ENCODE measurements at places on chromosomes 6 and 20.

DNA sequence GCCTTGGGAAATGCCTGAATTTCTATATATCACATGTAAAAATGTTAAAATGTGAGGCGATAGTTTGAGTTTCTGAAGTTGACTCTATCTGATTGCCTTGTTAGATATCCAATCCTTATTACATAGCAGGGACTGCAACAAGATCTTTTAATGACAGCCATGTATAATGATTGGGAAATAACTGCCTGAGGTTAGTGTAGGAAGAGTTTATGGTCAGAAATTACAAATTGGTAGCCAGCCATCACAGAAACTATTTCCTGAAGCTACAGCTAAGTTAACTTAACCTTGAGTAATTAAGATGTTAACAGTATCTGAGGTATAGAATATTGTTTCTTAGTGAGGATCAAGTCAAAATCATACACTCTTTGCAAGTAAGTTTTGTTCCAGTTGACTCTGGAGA, 41.0 kb downstream of the AKIRIN2 start:
- no peak for DNase-seq

DNA sequence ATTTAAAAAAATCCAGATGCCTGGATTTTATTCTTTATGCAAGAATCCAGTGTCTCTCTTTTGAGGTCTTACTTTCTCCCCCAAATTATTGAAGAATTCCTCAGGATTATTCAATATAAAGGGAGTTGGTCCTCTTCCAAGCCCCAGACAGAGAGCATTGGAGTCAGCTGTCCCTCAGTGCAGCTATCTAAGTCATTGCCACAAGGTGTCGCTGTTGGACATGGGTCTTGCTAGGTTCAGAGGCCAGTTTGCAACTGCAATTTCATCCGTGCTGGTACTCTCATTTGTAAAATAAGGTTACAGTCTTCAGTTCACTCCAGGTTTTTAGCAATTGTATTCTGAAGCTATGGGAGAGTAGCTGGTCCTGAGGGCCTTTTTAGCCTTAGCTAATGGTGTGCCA, 27.8 kb downstream of the CCN2 start:
- DNase-seq = no peak

GRCh38 chr6:28395918-28396317, 3.6 kb downstream of the ZSCAN12 start:
- DNase-seq = no peak

DNA sequence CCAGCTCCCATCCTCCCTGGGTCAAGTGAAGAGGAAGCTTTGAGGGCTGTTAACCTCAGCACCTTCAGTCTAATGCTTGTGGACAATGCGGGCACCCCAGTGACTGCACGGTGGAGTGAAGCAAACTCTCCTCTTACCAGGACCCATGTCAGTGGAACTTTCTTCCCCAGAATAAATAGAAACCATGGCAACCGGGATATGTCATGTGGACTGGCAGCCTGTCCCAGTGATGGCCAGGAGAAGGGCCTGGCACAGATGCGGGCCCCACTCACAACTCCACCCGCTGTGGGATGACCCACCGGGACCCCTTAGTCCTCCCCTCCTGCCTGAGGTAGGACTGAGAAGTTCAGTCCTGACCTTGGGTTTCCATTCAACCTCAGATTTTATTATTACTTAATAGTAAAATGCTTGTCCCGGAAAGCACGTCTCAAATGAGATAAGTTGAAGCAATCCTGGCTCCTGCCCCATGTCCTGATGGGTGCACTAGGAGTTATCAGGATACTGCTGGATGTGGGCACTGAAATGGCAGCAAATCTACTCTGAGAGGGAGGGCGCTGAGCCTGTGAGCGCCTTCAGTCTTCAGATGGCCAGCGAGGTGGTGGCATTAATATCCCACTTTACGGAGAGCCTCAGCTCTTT, 23.5 kb downstream of the TOX2 start:
- DNase-seq = no peak

DNA sequence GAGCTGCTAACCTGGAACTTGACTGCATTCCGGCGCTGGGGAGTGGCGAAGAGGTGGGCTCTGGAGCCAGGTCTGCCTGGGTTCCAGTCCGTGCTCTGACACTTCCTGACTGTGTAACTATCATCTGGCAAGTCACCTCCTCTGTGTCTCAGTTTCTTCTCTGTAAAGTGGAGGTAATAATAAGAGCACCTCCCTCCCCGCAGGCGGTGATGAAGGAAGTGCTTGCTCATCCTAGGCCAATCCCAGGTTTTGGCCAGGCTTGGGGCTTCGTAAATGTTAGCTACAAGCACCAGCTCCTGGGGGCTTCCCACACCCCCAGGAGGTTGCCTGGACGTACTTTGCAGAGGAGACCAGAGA, 32.8 kb downstream of the SNAI1 start:
- no peak for DNase-seq

DNA sequence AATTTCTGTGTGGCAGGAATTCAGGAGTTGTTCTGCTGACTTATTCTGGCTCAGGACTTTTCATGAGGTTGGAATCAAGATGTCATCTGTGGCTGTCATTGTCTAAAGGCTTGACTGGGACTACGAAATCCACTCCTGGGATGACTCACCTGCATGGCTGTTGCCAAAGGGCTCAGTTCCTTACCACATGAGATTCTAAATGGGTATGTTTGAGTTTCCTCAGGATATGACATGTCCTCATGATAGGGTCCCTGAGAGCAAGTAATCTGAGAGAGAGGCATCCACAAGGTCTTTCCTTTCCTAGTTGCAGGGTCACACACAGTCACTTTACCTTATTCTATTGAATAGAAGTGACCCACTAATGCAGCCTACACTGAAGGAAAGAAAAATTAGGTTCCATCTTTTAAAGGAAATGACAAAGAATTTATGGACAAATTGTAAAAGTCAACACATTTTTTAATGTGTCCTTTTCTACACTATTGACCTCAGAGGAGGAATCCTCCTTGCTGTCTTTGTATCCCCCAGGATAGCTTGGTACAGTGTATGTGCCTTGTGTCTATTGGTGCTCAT, 1025.0 kb upstream of the GJE1 start:
- no peak for DNase-seq

GRCh38 chr20:22949331-22950109, 85.6 kb upstream of the SSTR4 start:
- no peak for DNase-seq

- DNase-seq = no peak
These were observed 23.1 kb downstream of the FKBP5 start for GRCh38 chr6:35665573-35665972.

DNA sequence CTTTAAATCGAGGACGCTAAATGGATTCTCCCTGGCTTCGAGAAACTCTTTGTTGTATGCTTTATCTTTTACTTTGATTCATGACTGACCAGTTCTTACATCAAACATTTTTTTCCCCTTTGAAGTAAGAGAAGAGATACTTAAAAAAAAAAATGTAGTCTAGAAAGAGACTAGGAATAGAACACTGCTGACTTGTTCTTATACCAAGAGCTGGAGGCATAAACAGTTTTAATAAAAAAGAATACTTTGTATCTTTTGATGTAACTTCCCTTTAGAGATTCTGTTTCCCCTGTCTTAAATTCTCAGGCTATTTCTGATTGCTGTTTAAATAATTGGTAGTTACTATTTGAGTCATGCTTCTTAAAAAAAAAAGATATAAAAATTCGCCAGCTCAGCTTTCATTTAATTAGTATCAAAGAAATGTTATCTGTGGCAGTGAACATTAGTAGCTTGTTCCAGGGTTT, 4.8 kb downstream of the ASXL1 start:
- DNase-seq = no peak

- DNase-seq = no peak
These were observed 675.2 kb upstream of the FLRT3 start for GRCh38 chr20:15012566-15012965.

DNA sequence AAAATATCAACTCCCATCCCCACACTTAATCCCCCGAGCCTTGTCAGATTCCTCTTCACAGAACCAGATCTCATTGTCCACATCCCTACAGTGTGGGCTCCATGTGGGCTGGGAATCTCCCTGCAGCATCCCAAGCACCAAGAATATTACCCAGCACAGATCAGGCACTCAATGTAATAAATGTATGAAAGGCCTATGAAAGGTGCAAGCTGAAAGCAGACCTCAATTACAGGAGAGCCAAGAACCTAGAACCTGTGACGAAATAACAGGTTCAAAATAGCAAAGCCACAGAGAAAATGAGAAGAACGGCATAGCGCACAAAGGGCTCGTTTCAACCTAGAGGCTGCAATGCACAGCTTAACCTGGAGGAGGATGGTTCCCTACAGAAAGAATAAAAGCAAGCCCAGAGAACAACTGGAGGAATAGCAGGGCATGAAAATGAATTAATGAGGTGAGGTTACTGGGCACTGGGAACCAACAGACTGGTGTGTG, 3.1 kb downstream of the SLC23A2 start:
- no peak for DNase-seq

- no peak for DNase-seq
These were observed 600.6 kb upstream of the CHD6 start for GRCh38 chr20:42218621-42219374.

DNA sequence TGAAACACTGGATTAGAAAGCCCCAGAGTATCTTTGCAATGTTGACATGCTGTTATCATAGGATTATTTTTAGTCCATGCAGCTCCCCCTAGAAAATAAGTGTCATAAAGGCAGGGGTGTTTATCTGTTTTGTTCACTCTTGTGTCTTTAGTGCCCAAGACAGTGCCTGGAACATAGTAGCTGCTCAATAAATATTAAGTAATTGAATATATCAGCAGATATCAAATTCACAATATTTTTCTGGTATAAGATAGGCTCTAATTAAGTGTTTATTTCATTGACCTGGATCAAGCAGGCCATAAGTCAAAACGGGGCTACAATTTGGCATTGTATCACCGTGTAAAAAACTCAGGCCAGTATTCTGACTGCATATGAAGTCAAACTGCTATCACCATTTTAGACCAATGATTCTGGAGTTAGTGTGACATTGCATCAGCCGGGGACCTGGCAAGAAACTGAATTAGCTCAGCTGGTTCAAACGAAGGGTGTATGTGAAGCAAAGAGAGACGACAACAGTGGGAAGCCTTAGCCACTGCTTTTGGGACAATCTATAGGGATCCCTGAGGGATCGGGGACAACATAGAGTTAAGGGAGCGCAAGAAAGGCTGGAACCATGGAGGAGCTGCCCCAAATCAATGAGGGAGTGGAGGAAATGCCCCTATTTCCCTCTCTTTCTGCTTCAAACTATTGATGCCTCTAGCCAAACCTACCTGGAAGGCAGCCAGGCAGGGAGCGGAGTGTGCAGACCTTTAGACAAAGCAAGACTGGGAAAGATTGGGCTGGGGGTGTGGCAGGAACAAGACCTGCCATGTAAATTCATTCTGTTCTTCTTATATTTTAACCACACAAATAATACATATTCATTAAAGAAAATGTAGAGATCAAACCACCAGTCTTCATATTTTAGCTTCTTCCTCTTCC, 112.2 kb downstream of the PLEKHG1 start:
- no peak for DNase-seq

- DNase-seq = peak; percentile 35
These were observed 78.3 kb upstream of the CTNNBL1 start for GRCh38 chr20:37615340-37616109.

DNA sequence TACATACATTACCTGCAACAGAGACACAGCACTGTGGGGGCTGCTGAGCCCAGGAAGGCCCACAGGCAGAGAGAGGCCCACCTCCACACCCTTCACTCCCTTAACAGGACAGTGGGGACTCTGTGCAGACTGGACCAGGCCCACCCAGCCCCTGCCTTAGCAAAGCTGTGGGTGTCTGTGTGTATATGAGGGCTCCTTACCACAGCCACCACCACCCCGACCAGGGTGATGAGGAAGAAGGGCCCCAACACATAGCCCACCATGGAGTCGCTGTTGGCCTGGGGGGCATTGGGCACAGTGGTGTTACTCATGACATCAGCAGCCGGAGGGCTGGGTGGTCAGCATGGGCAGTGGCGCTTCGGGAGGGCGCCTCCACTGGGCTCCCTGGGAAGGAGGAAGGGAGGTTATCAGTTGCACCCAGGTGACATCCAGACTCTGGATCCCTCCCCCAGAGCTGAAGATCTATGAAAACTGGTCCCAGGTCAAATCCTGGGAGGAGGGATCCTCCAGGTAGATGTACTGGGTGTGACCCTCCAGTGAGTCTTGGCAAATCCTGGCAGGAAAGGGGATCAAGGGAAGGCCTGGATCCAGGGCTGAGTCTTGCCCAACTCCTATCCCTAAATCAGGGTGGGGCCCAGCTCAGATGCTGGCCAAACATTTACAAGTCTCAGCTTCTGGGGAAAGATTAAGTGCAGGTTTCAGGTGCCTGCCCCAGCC, 1.2 kb downstream of the SMIM29 start:
- DNase-seq = no peak

Data from stimulated activated CD8-positive, alpha-beta memory T cell treated with anti-CD3 and anti-CD28 coated beads, Interleukin-2, amount 100 ng/mL, for 1 hour (primary cell).